T-helper 2 cell (primary cell): ENCODE measurements at places on chromosomes 6 and 20.

DNA sequence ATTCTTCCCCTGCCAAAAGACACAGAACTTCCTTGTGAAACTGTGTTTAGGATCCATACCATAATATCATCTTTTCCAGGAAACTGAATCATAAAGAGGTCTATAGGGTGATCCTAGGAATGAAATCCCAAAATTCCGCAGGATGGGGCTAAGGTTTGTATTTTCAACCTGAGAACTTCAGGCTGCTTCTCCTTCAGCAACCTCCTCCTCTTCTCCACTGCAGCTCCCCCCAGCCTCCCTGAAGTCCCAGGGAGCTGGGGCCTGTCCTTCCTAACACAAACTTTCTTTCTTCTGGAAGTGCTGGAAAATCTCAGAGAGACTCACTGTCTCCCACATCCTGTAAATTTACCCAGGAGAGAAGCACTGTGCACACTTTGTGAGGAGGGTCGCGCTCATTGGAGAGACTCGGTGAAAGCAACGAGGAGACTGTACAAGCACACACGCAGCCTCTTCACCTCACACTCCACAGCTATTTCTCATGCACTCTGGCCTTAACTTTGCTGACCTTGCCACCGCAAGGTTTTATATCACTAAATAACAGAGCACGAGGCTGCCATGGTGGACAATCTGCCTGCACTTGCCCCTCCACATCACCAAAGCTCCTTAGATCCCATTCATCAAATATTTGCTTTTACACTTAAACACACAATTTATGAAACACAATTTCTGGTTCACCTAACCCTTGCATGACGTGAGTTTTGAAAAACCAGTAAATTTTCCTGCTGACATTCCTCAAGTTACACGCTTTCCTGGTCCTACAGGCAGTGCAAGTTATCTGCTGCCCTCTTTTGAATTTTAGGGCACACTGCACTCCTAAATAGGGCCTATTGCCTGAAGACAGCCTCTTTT, 14.3 kb downstream of the ID4 start:
- DNase-seq = no peak

DNA sequence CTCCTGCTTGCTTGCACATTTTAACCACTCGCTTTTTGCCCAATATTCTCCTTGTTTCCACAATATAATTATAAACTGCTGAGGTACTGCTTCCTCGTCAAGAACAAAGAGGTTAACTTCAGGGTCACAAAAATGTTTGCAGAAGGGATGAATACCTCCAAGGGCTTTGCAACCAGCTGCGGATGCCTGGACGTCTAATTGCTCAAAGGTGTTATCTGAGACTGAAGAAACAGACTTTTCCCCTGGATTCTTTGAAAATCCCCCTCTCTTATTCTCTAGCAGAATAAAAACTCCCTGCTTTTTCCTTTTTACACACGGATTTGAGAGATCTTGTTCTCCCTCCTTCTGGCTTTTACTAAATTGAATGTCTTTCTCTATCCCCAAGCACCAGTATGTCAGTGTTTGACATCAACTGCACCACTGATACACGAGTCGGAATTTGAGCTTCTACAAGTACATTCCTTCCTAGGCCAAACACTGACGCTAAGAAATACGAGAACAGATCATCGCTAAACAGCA, 336 bp upstream of the SMPDL3A start:
- DNase-seq = no peak

DNA sequence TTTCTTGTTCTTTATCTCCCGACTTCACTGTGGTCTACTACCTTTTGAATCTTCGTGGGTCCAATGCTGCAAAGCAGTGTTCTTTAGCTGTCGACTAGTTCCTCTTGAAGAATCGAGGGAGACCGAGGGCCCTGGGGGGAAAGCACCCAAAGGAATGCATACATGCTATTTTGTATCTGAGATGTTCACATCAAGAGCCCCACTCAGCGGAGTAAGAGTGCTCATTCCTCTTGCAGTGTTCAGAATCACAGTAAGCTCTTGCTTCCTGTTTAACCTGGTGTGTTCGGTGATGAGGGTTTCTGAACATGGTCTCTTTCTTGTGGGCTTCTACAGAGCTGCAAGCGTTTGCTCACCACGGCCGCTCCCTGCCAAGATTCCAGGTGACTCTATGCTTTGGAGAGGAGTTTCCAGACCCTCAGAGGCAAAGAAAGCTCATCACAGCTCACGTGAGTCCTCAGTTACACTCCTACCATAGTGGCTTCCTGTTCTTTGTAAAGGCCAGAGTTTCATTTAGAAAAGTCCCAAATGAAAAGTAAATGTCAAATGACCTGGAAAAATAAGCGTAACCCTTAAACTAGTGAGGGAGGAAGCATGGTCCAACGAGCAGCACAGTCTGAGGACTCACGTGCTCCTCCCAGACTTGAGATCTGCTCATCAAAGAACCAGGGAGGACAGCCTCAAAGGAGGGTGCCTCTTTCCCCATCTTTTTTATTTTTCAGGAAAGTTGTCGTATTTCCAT, 13.3 kb downstream of the IRF4 start:
- no peak for DNase-seq

- no peak for DNase-seq
Measured at GRCh38 chr6:109478222-109478805, 4.7 kb downstream of the ZBTB24 start.

GRCh38 chr6:109447878-109448555, 7.5 kb downstream of the SMPD2 start:
- peak; percentile 46 for DNase-seq

GRCh38 chr6:169088762-169089161, 164.9 kb downstream of the THBS2 start:
- no peak for DNase-seq

DNA sequence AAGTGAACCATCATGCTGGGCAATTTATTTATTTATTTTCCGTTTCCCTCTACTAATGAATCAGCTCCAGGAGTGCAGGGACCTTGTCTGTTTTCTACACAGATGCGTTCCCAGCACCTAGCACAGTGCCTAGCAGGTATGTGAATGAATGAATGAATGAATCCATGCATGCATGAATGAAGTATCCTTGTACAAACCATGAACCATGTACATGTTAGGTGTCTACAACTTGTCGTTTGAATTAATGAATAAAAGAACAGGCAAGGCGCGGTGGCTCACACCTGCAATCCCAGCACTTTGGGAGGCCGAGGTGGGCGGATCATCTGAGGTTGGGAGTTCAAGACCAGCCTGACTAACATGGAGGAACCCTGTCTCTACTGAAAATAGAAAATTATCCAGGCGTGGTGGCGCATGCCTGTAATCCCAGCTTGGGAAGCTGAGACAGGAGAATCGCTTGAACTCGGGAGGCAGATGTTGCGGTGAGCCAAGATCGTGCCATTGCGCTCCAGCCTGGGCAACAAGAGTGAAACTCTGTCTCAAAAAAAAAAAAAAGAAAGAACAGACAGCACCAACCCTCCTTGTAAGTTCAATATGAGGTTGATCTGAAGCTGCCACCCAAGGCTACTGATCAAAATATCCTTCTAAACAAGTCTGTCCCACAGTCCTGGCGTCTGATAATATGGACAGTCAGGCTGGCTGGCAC, 27.3 kb upstream of the SLC9A8 start:
- DNase-seq = no peak

GRCh38 chr20:11053310-11053709, 379.5 kb upstream of the JAG1 start:
- DNase-seq = no peak

DNA sequence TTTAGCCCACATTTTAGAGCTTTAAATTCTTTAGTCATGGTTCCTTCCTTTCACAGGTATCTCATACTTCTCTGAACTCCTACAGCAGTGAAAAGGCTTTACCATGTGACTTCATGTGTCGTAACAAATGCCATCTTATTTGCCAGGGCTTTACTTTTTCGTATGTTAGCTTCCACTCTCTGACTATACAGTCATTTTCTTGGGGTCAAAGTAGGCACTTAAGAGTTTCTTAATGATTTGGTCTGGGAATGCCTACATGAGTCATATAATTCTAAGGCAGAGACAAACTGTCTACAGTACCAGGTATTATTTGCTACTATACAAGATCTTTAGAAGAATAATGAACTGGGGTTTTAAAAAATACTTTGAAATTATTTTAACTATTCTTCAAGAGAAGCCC, 15.0 kb downstream of the RAB23 start:
- DNase-seq = no peak

DNA sequence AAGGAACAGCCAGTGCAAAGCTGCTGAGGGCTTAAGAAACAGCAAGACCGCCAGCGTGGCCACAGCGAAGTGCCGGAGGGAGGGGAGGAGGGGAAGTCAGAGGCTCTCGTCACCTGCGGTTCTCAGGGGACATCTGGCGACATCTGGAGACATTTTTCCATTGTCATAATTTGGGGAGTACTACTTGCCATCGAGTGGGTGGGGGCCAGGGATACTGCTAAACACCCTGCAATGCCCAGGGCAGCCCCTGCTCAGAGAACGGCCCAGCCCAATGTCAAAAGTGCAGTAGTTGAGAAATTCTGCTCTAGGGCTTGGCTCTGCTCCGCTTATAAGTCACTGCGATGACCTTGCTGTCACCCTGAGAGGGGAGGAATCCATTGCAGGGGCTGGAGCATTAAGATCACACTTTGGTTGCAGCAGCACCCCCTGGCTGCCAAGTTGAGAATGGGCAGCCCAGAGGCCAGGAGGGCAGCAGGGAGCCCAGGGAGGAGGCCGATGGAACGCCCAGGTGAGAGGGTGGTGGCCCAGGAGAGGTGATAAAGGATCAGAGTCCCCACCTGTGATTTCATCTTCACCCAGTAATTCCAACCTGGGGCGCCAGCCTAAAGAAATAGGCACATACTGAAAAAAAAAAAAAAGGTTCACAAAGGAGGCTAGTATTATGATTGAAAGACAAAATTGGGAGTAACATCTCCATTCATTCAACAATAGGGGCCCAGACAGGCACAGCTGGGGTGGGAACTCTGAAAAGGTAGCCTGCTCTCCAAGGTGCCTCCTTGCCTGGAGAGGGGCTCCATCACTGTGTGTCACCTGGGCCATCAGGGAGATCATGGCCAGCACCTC, 218.2 kb downstream of the BMP7 start:
- DNase-seq = no peak

DNA sequence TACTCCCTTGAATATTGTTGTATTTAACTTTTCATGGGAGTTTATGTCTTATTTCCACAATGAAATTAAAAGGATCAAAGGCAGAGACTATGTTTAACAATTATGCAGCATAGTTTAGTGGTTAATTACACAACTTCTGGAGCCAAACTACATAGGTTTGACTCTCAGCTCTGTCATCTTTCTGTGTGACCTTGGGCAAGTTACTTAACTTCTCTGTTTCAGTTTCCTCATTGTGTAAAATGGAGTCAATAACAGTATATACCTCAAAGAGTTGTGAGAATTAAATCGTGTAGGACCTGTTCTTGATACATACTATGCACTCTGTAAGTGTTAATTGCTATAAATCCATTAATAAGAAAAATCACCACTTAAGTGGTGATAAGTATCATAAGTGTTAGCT, 48.3 kb downstream of the BTBD9 start:
- DNase-seq = no peak

GRCh38 chr6:91149956-91150705, 563.3 kb upstream of the MAP3K7 start:
- DNase-seq = no peak

GRCh38 chr20:45969712-45970634, 2.0 kb downstream of the ZNF335 start:
- DNase-seq = no peak

DNA sequence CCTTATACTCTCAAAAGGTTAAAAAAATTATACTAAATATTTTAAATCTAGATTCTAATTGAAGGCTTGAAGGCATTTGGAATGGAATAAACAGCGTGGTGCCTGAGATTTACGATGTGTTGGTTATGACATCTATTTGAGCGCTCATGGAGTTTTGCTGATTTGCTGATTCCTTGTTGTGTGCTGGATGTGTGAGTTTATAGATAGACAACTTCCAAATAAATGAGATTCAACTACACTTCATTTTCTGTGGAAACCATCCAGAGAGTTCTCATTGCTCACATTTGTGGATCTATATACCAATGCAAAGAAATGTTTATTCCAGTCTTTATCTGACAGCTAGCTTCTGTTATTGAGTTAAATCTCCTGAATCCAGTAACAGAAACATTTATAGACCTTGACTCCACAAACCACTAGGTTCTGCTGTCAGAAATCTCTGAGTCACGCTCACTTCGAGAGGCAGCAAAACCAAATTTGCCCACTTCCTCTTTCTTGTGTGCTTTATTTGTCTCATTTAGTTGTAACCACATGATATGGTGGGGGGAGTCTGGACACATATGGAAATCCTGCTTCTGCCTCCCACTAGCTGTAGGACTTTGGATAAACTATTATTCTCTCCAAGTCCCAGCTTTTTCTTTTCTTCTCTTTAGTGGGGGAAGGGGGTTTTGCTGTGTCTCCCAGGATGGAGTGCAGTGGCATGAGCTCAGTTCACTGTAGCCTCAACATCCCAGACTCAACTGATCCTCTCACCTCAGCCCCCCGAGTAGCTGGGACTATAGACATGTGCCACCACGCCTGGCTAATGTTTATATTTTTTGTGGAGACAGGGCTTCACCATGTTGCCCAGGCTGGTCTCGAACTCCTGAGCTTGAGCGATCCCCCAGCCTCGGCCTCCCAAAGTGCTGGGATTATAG, 54.5 kb downstream of the IPCEF1 start:
- no peak for DNase-seq
